ENCODE measurements at places on chromosomes 1 and 21. TPM values are rescaled to one million over a fixed set of nuclear protein-coding genes. Genes with fewer than 3 reads are reported as not detected.
A peak's percentile ranks its signal among the peaks of the same experiment; 100 is the strongest.

DNA sequence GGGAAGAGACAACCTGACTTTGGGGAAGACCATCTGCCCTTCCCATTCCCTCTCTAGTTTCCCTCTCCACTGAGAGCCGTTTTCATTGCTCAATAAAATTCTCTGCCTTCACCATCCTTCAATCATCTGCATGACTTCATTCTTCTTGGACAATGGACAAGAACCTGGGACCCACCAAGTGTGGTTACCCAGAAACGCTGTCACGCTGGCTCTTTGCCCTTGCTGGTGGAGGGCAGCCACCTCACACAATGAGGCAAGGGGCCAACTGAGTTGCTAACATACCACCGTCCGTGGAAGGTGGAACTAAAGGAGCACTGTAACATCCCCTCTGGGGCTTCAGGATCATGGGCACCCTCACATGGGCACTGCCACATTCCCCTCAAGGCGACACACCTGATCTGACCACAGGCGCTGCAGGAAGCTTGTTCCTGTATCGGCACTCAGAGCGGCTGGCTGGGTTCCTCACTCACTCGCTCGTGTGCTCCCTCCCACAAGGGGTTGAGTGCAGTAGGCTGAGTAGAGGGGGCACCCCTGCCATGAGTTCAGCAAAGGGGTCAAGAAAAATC, 652.4 kb downstream of the PLPP3 start:
- DNase-seq = no peak

MRPS21 gene
- 45.5 TPM for total RNA-seq

- peak; percentile 46 for DNase-seq
These were observed 1406.0 kb downstream of the KCNT2 start for GRCh38 chr1:195202241-195202640.

GRCh38 chr1:63907051-63907450, 133.2 kb downstream of the ROR1 start:
- DNase-seq = no peak

DNA sequence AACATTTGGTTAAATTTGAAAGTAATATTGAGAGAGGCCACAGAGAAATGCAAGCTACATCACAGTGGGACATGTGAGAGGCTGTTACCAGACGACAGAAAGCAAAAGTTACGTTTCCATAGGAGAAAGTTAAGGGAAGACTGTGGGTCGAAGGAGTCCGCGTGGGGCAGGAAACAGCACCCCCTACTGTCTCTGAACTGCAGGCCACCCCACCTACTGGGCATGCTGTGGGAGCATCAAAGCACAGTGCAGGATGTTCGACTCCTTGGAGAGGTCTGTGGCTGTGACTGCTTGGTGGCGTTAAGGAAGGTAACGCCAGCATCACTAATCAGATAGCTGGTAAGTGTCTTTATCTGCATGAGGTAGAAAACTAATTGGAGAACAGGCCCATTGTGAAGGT, 123.9 kb downstream of the PTBP2 start:
- no peak for DNase-seq

LAMC1 gene
- total RNA-seq = 394 TPM

DNA sequence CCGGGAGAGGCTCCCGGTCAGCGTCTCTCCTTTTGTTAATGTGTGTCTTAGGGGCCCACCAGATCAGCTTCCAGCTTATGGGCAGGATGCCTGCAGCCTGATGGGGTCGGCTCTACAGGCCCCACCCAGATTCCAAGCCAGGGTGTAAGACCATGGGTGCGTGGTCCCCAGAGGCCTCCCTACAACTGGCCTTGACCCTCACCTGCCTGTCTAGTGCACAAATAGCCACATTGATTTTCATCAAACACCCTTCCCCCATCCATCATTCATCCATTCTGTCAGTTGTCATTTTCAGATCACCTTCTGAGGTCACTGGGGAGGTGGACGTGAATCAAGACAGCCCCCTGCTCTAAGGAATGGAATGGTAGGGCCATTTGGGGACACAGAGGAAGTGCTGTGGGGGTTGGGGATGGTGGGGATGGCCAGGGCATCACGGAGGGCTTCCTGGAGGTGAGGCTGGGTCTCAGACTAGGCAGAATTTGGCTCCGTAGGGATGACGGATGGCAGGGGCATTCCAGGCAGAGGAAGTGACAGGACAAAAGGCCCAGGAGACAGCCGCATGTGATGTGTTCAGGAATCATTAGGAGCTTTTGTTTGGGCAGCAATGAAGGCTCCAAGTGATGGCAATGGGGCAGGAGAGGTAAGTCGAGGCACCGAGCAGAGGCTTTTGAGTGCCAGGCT, 118.8 kb downstream of the EPHB2 start:
- no peak for DNase-seq

NBPF11 gene
- 2.8 TPM for total RNA-seq

All from IMR-90 (cell line).